ENCODE measurements at places on chromosomes 16 and 17. TPM values are rescaled to one million over a fixed set of nuclear protein-coding genes. Genes with fewer than 3 reads are reported as not detected.

DNA sequence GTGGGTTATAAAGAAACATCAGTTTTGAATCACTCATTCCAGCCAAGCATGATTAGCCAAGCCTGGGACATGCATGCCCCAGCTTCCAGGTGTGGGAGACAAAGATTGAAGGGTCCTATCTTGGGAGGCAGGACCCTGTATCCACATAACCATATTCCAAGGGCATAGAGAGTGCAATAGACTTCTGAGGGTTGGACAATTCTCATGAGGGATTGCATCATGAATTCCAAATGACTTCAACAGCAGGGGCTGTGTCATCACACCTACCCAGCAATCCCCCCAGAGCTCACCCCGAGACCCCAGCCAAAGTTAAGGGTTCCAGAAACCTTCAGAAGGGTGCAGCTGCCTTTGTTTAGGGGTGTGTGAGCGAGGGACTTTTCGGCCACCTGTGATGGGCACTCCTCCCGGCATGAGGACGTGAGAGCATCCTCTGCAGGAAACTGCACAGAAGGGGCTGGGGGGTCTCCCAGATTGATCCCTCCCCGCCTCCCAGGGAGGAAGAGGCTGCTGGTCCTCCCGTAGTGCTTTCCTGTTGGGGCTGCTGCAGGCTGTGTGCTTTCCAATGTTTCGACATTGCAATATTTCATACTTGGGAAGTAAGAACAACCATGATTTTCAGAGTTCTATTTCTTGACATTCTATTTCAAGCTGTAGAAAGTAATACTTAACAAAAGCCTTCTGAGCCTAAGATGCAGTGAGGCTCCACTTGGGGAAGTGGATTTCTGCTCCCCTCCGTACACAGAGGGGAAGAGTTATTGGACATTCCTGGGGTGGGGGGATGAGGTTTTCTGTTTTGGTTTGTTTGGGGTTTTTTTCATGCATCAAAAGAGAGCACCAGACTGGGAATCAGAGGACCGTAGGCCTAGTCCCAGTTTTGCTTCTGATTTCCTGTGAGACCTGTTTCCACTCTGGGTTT is 13.3 kb upstream of the PITPNM3 start:
- H3K36me3 ChIP-seq = no peaks in the 10 kb centered on the region
- H3K27me3 ChIP-seq = peaks cover 2% of the 10 kb centered on the region
- no peak overlapping the region for H3K27ac ChIP-seq
- no peaks in the 10 kb centered on the region for H3K4me1 ChIP-seq
- H3K4me3 ChIP-seq = no peak overlapping the region

CHST5 gene
- 0.40 TPM for total RNA-seq

- no peak for DNase-seq
- H3K4me1 ChIP-seq = no peaks in the 10 kb centered on the region
- no peak overlapping the region for H3K4me3 ChIP-seq
- H3K36me3 ChIP-seq = peaks cover 14% of the 10 kb centered on the region
- no peak overlapping the region for H3K27ac ChIP-seq
Measured at GRCh38 chr17:76088041-76088867, 9.3 kb downstream of the ZACN start.

GRCh38 chr17:2929881-2930533 is 133.4 kb downstream of the OR1D5 start:
- H3K4me3 ChIP-seq = no peak overlapping the region
- H3K4me1 ChIP-seq = peaks cover 10% of the 10 kb centered on the region
- no peaks in the 10 kb centered on the region for H3K36me3 ChIP-seq
- H3K27me3 ChIP-seq = no peaks in the 10 kb centered on the region

GRCh38 chr16:30031477-30031918 is 427 bp upstream of the TLCD3B start:
- no peak overlapping the region for H3K4me3 ChIP-seq
- H3K27ac ChIP-seq = no peak overlapping the region
- H3K4me1 ChIP-seq = peaks cover 8% of the 10 kb centered on the region

GRCh38 chr17:17119533-17119932 is 77.3 kb downstream of the MPRIP start:
- peak overlapping the region; percentile 87 for H3K27ac ChIP-seq
- H3K4me1 ChIP-seq = peaks cover 80% of the 10 kb centered on the region
- peak; percentile 82 for DNase-seq
- no peaks in the 10 kb centered on the region for H3K36me3 ChIP-seq
- no peak overlapping the region for H3K4me3 ChIP-seq

CFAP52 gene
- total RNA-seq = not detected

PRSS36 gene
- 0.26 TPM for total RNA-seq

C17orf107 gene
- 2.8 TPM for total RNA-seq

GRCh38 chr17:81890447-81891302 is 711 bp downstream of the ALYREF start:
- peak overlapping the region; percentile 85 for H3K4me3 ChIP-seq
- peak; percentile 51 for DNase-seq
- no peaks in the 10 kb centered on the region for H3K27me3 ChIP-seq

DNA sequence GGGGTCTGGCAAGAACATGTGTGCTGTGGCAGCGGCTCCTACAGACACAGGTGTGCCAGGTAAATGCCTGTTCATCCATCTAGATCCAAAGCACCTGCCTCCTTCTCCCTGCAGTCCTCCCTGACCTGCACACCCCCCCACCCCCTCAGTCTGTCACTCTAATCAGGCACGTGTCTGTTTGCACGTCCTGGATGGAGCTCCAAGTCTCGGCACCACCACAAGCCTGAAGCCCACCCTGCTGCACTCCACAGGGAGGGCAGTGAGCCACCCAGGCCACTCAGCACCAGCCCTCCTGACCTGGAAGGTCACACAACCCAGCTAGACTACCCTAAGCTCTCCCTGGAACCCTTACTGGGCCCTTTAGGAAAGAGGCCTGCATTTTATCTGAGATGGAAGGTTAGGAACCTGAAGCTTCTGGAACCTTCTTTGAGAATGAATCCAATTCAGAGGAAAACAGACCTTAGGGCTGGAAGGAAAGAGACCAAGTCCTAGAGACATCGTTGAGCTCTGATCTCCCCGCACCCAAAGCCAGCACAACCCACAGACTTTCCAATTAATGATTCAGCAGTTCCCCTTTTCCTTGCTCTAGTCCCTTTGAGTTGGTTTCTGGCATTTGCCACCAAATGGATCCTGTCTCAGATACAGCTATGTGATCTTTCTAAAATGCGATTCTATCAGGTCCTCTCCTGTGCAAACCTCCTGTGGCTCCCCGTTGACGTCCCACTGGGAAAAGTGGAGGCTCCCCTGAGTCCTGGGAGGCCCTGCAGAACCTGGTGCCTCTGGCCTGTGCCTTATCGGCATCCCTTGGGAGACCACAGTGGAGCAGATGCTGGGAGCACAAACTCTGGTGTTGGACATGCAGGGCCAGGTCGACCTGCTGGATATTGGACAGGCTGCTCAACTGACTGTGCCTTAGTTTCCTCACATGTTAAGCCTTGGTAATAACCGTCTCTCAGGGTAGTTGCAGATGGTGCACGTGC is 67.9 kb downstream of the PRMT7 start:
- H3K36me3 ChIP-seq = no peaks in the 10 kb centered on the region
- H3K27me3 ChIP-seq = peaks cover 2% of the 10 kb centered on the region
- H3K4me1 ChIP-seq = peaks cover 18% of the 10 kb centered on the region
- H3K4me3 ChIP-seq = no peak overlapping the region
- no peak overlapping the region for H3K27ac ChIP-seq

DNA sequence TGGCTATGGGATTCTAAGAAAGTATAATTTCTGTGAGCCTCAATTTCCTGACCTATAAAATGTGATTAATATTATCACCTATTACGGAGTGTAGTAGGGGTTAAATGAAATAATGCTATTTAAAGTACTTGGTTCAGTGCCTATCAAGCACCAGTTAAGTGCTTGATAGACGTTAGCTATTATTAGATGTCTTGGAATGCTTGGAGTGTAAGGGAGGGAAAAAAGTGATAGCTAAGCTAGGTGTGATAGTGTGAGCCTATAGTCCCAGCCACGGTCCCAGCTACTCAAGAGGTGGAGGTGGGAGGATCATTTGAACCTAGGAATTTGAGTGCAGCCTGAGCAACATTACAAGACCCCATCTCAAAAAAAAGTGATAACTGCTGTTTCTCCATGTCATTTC is 7.5 kb downstream of the ORC6 start:
- H3K36me3 ChIP-seq = peaks cover 32% of the 10 kb centered on the region
- no peaks in the 10 kb centered on the region for H3K27me3 ChIP-seq
- DNase-seq = no peak
- no peak overlapping the region for H3K27ac ChIP-seq

HOXB9 gene
- total RNA-seq = 2.5 TPM

- H3K27ac ChIP-seq = peak overlapping the region; percentile 51
- peaks cover 2% of the 10 kb centered on the region for H3K36me3 ChIP-seq
- H3K4me3 ChIP-seq = peak overlapping the region; percentile 49
- peak; percentile 73 for DNase-seq
- H3K4me1 ChIP-seq = peaks cover 46% of the 10 kb centered on the region
Measured at GRCh38 chr16:324451-325334, 27.8 kb downstream of the AXIN1 start.

TEKT5 gene
- 0.27 TPM for total RNA-seq

- no peaks in the 10 kb centered on the region for H3K36me3 ChIP-seq
- peak overlapping the region; percentile 83 for H3K4me3 ChIP-seq
- H3K27me3 ChIP-seq = no peaks in the 10 kb centered on the region
- peak overlapping the region; percentile 59 for H3K27ac ChIP-seq
Measured at GRCh38 chr17:1491443-1492248, 840 bp downstream of the MYO1C start.

NTN1 gene
- total RNA-seq = 0.60 TPM

GRCh38 chr17:50853781-50854180 is 12.4 kb downstream of the TOB1 start:
- no peaks in the 10 kb centered on the region for H3K36me3 ChIP-seq
- no peaks in the 10 kb centered on the region for H3K27me3 ChIP-seq
- DNase-seq = no peak
- H3K4me3 ChIP-seq = no peak overlapping the region
- H3K4me1 ChIP-seq = peaks cover 13% of the 10 kb centered on the region

DNA sequence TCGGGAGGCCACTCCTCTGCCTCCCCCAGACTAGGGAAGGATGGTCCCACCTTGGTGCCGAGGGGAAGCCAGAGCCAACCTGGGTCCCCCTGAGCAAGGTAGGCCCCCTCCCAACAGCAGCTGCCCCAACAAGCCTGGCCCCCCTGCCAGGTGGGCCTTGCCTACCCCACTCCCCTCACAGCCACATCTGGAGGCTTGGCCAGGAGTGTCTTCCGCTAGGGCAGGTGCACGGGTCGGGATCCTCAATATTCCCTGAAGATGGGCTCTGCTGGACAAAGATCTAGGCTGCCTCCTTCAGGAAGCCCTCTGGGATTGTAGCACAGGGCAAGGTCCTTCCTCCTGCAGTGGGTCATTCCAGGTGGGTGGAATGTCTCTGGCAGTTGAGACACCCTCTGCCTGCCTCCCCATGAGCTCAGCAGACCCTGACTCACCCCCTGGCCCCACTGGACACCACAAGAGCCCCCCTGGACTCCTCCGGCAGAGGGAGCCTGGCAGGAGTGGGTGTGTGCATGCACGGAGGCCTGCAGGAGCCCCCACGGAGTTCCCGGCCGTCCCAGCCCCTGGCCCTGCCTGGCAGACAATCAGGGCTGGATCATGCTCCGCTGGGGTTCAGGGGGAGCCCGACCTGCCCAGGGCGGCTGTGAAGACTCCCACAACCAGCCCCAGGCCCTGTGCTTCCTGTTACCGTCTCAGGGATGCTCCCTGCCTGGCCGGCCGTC is 435 bp downstream of the C1QTNF8 start:
- H3K4me3 ChIP-seq = no peak overlapping the region
- DNase-seq = no peak
- H3K4me1 ChIP-seq = no peaks in the 10 kb centered on the region
- H3K27me3 ChIP-seq = no peaks in the 10 kb centered on the region
- no peak overlapping the region for H3K27ac ChIP-seq

- H3K36me3 ChIP-seq = no peaks in the 10 kb centered on the region
- H3K27ac ChIP-seq = no peak overlapping the region
- peaks cover 22% of the 10 kb centered on the region for H3K4me1 ChIP-seq
- no peak overlapping the region for H3K4me3 ChIP-seq
- H3K27me3 ChIP-seq = no peaks in the 10 kb centered on the region
Measured at GRCh38 chr16:11283820-11284248, 2.7 kb upstream of the PRM1 start.

APOH gene
- total RNA-seq = not detected

- no peaks in the 10 kb centered on the region for H3K27me3 ChIP-seq
- H3K4me3 ChIP-seq = no peak overlapping the region
- no peak for DNase-seq
- H3K27ac ChIP-seq = no peak overlapping the region
Measured at GRCh38 chr16:81995651-81996050, 15.6 kb downstream of the SDR42E1 start.

- H3K4me3 ChIP-seq = no peak overlapping the region
- no peaks in the 10 kb centered on the region for H3K4me1 ChIP-seq
- no peak overlapping the region for H3K27ac ChIP-seq
- H3K27me3 ChIP-seq = no peaks in the 10 kb centered on the region
- H3K36me3 ChIP-seq = peaks cover 4% of the 10 kb centered on the region
- DNase-seq = no peak
Measured at GRCh38 chr17:260031-260791, 78.8 kb upstream of the DOC2B start.

- no peak overlapping the region for H3K27ac ChIP-seq
- peaks cover 8% of the 10 kb centered on the region for H3K36me3 ChIP-seq
- H3K4me1 ChIP-seq = peaks cover 6% of the 10 kb centered on the region
- H3K4me3 ChIP-seq = no peak overlapping the region
- H3K27me3 ChIP-seq = peaks cover 2% of the 10 kb centered on the region
Measured at GRCh38 chr16:50038756-50039529, 13.9 kb downstream of the CNEP1R1 start.

DYNLRB2 gene
- total RNA-seq = not detected

GSDMA gene
- total RNA-seq = 1.1 TPM

HOXB6 gene
- total RNA-seq = not detected

DNA sequence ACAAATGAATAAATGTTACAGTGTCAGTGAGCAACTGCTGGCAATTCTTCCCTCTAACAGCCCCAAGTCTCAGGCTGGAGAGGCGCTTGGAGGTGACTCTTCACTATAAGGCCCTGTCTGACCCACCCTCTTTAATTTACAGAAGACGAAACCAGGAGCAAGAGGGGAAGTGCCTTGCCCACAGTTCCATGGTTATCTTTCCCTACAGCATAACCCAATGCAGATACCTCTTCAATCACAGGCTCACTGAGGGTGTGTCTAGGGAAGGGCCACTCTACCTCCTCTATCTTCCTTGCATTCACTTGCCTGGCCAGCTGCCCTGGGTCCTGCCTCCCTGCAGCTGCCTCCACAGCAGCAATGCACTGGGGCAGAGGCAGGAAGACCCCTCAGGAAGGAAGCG is 9.6 kb upstream of the N4BP1 start:
- DNase-seq = no peak
- H3K4me1 ChIP-seq = peaks cover 34% of the 10 kb centered on the region
- H3K36me3 ChIP-seq = no peaks in the 10 kb centered on the region
- H3K4me3 ChIP-seq = no peak overlapping the region
- no peaks in the 10 kb centered on the region for H3K27me3 ChIP-seq

GPR142 gene
- not detected for total RNA-seq

GRCh38 chr17:4956493-4957061 is 5.7 kb downstream of the ENO3 start:
- peaks cover 21% of the 10 kb centered on the region for H3K36me3 ChIP-seq
- peak; percentile 72 for DNase-seq
- H3K27ac ChIP-seq = no peak overlapping the region

FOXN1 gene
- total RNA-seq = not detected

GRCh38 chr17:29162082-29162908 is 17.9 kb downstream of the MYO18A start:
- H3K27ac ChIP-seq = no peak overlapping the region
- DNase-seq = no peak

GRCh38 chr16:79798416-79799053 is 198.0 kb upstream of the MAF start:
- no peak overlapping the region for H3K4me3 ChIP-seq
- no peak for DNase-seq
- H3K36me3 ChIP-seq = no peaks in the 10 kb centered on the region
- H3K4me1 ChIP-seq = no peaks in the 10 kb centered on the region
- H3K27ac ChIP-seq = no peak overlapping the region
- H3K27me3 ChIP-seq = peaks cover 5% of the 10 kb centered on the region
